ENCODE measurements at places on chromosomes 6 and 20.
A peak's percentile ranks its signal among the peaks of the same experiment; 100 is the strongest.

GRCh38 chr6:5085648-5086293 lies 630 bp downstream of the PPP1R3G start:
- no peak for DNase-seq

DNA sequence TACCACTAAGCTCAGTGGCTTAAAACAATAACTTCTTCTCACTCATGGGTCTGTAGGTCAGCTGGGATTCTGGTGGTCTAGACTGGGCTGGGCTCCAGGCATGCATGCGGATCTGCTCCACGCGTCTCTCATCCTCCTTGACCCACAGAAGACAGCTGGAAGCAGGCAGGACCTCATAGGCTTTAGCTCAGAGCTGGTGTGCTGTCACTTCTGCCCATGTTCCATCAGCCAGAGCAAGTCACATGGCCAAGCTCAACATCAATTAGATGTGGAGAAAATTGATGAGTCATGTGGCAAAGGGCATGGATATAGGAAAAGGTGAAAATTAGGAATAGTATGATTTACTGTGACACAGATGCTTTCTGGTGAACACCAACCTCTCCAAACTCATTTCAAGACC lies 57.4 kb upstream of the PSMF1 start:
- no peak for DNase-seq

GRCh38 chr6:35583893-35584688 lies 71.4 kb upstream of the TULP1 start:
- no peak for DNase-seq

GRCh38 chr20:48619126-48620101 lies 208.4 kb downstream of the PREX1 start:
- DNase-seq, result no peak

GRCh38 chr20:56575157-56575556 lies 42.1 kb downstream of the FAM209B start:
- no peak for DNase-seq

GRCh38 chr6:106591111-106591825 lies 38.0 kb downstream of the RTN4IP1 start:
- DNase-seq, result peak; percentile 76

DNA sequence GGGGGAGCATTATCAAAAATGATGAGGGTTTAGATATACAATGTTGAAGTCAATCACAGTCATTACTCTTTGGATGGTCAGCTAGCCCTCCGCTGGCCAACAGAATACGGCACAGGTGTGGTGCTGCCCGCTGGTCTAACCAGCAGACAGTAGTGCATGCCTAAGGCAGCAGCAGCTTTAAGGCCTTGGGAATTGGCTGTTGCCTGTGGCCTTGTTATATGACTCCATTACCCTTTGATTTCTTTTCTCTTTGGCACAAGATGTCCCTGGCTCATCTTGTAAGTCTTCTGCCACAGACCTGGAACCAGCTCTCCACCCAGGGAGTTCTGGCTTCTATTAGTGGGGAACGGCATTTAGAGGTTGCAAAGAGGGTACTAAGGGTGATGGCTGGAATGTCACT lies 110.2 kb downstream of the WDR27 start:
- no peak for DNase-seq

GRCh38 chr6:163655217-163656121 lies 241.0 kb downstream of the QKI start:
- no peak for DNase-seq

- DNase-seq, result no peak
Observed at GRCh38 chr20:1949347-1950100, 44.3 kb downstream of the PDYN start.

DNA sequence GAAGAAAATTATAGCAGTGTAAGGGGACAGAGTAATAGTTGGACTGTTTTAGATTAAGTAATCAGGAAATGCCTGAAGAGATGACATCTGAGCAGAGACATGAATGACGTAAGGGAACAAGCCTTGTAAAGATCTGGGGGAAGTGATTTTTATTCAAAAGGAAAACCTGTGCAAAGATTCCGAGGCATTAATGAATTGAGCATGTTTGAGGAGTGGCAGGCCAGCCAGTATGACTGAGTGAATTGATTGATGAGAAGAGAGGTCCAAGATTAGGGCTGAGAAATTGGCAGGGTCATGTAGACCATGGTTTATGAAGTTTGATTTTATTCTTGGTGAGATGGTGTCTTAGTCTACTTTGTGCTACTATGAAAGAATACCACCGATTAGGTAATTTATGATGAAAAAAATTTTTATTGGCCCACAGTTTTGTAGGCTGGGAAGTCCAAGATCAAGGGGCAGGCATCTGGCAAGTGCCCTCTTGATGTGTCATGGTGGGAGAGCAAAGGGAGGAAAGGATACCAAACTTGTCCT lies 95.1 kb downstream of the LIN28B start:
- DNase-seq, result peak; percentile 31

GRCh38 chr6:37372116-37372515 lies 18.3 kb downstream of the RNF8 start:
- DNase-seq, result no peak

- DNase-seq, result no peak
Observed at GRCh38 chr6:29589423-29590048, 4.6 kb downstream of the OR2H2 start.

DNA sequence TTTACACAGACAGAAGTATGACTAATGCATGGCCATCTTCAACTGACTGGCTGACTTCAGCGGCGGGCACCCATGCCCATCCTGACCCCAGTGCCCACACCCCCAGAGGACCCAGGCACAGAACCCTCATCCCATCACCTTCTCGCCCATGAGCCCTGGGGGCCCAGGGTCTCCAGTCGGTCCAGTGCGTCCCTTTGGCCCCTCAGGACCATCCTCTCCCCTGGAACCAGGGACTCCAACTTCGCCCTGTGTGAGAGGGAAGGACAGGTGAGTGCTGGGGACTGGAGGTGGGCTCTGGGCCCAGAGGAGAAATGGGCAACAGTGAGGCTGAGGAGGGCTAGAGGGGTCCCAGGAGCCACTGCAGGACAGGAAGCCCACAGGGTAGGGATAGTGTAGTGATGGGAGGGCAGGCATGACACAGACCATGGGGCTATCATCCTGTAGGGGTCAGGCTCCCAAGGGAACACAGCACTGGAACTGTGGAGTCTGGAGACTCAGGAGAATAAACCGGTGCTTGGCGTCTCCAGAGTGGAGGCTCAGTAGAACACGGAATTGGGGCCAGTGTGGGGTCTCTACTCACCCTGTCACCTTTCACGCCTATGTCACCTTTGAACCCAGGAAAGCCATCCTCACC lies 16.7 kb downstream of the COL11A2 start:
- DNase-seq, result no peak

GRCh38 chr6:36692220-36692619 lies 5.4 kb upstream of the RAB44 start:
- no peak for DNase-seq

DNA sequence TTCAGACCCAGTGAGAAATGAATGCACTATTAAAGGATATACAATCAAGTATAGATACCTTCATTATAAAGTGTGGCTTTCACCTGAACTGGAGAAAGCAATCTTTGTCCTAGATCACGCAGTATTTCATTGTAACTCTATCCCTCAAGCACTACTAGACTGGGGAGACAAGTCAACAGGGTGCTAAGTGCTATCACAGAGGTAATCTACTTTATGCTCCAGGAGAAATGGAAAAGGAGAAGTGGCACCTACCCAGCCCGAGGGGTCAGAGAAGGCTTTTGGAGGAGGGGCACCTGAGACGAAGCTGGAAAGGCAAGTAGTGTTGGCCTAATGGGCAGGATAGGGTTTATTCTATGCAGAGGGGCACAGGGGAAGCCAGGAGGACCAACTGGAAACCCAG lies 17.1 kb downstream of the ZHX3 start:
- DNase-seq, result no peak

DNA sequence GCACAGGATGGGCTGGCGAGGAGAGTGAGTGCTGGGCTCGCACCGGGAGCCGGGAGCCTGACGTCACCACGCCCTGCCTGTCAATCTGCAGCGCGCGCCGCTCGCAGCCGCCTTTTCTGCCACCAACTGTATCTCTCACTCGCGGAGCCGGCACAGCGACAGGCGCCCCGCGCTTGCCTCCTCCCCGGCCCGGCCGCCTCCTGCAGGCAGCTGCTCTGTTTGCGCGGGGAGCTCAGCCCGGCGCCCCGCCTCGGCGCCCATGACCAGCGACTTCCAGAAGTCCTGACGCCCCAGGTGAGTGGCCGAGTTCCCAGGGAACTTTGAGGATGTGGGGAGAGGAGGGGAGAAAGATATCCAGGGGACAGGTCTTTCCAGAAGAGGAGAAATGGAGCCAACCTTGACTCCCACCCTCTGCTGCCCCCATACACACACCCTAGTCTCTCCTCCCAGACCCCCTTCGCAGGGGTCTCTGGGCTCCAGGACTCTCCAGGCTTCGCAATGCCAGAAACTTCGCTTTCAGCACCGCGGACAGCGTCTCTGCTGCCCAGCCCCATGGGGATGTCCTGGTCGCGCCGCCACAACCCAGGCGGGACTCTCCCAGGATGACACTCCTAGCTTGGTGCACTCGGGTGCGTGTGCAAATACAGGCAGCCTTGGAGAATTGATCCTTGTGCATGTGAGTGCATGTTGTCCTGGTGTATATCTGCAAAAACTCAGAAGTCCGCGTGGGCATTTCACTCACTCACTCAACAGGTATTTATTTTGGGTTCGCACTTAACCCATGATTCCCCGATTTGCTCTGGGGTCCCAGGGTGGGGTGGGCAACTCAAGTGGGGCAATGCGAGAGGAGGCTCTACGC lies at the start of gene GPR6:
TSS of gene GPR6 (plus strand) at position 138 of the 859 bp plus-strand sequence. CDS start 802 bp downstream, outside the sequence.
- DNase-seq, result peak; percentile 0

- no peak for DNase-seq
Observed at GRCh38 chr6:842141-842540, 149.2 kb upstream of the EXOC2 start.

GRCh38 chr6:25219917-25220278 lies 59.3 kb upstream of the CARMIL1 start:
- no peak for DNase-seq

DNA sequence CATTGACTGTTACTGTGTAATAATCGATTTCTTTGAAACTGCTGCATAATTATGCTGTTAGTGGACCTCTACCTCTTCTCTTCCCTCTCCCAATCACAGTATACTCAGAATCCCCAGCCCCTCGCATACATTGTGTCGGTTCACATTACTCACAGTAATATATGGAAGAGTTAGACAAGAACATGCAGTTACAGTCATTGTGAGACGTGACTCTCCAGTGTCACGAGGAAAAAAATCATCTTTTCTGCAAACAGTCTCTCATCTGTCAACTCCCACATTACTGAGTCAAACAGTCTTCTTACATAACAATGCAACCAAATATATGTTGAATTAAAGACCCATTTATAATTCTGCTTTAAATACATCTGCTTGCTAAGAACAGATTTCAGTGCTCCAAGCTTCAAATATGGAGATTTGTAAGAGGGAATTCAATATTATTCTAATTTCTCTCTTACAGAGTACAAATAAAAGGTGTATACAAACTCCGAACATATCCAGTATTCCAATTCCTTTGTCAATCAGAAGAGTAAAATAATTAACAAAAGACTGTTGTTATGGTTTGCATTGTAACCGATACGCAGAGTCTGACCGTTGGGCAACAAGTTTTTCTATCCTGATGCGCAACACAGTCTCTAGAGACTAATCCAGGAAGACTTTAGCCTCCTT lies 113.3 kb downstream of the TMEM242 start:
- no peak for DNase-seq

GRCh38 chr6:37628611-37629320 lies 68.9 kb downstream of the MDGA1 start:
- DNase-seq, result no peak

DNA sequence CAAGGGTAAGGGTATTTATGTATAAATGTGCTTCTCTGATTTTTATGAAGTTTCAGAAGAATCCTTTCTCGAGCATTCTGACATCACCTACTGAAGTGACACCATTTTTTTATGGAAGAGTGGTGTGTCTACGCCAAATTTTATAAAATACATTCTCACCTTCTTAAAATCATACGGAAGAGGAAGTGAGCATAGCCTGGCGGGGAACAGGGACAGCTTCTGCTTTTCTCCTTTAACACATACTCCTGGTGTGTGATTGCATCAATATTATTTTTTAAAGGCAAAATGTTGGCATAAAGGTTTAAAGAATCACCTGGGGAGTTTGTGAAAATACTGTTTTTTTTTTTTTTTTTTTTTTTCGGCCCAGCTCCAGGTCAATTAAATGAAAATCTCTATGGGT lies 733.6 kb upstream of the MAN1A1 start:
- no peak for DNase-seq

GRCh38 chr6:65709099-65709830 lies 2.2 kb upstream of the EYS start:
- no peak for DNase-seq

GRCh38 chr20:53157443-53158408 lies 185.6 kb downstream of the TSHZ2 start:
- DNase-seq, result no peak

DNA sequence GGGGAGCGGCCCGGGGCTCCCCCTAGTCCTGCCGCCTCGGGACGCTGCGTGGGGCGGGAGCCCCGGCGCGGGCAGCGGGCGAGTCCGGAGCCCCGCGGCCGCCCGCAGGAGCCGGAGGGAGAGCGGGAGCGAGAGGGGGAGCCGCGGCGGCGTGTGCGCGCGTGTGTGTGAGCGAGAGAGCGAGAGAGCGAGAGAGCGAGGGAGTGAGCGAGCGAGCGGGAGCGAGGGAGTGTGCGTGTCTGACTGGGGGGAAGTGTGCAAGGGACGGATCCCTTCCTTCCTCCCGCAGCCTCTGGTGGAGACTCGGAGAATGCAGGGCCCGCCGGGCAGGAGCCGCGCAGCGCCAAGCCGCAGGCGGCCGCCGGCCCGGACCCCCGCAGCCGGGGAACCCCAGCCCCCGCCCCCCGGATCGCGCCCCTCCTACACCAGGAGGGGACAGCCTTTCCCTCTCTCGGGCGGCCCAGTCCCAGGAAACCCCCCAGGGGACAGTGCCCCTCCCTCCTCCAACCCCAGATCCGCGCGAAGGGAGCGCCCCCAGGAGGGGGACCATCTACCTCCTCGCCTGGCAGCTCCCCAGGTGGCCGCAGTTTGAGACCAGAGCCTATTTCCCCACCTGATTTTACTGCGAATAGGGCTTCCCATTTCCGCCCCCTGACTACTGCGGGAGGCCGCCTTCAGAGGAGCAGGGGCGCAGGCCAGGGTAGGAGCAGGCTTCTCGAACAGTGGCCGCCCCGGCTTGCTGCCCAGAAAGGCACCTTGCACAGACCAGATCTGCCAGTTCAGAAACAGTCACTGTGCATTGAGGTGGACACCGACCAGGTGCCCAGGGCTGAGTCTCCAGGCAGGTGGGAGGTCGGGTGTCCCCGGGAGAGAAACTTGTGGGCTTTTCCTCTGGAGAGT lies at the start of gene CDH22:
TSS of gene CDH22 (minus strand) at position 241 of the 900 bp plus-strand sequence. CDS start 57,204 bp downstream, outside the sequence.
- DNase-seq, result no peak

DNA sequence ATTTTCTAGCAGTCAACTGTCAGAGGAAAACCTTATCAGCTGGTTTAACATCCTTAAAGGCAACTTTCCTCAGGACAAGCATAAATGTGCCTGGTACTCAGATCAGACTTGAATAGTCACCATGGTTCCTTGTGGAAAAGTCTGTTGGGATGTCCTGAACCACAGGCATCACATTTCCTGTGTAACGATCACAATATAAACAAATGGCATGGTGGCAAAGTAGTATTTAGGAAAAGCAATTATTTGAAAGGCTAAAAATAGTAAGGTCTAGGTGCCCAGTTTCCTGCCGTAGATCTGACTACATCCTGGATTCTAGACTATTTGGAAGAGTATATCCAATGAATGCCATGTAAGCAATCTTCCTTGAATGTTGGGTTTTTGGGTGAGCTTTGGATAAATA lies 271.9 kb upstream of the AGPAT4 start:
- no peak for DNase-seq

Measured in skeletal muscle cell (primary cell).